ENCODE measurements at places on chromosomes 7 and 10.

- DNase-seq, result no peak
These were observed 775 bp upstream of the ABHD11 start for GRCh38 chr7:73739387-73739767.

DNA sequence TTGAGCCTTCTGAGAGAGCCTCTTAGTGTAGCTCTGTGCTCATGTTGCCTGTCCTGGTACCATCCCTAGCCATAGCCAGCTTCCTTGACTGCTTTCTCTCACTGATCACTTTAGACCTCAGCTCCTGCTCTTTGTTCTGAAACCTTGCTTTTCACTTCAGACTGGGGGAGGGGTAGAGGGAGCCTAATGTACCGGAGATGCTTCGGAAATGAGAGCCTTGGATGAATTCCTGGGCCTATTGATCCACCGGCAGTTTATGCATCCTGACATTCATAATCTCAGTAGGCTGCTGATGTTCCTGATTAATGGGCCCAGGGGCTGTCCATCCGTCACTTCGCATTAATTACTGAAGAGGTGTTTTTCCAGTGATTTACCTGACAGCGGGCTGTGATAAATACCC lies 38.8 kb downstream of the R3HCC1L start:
- DNase-seq, result no peak

DNA sequence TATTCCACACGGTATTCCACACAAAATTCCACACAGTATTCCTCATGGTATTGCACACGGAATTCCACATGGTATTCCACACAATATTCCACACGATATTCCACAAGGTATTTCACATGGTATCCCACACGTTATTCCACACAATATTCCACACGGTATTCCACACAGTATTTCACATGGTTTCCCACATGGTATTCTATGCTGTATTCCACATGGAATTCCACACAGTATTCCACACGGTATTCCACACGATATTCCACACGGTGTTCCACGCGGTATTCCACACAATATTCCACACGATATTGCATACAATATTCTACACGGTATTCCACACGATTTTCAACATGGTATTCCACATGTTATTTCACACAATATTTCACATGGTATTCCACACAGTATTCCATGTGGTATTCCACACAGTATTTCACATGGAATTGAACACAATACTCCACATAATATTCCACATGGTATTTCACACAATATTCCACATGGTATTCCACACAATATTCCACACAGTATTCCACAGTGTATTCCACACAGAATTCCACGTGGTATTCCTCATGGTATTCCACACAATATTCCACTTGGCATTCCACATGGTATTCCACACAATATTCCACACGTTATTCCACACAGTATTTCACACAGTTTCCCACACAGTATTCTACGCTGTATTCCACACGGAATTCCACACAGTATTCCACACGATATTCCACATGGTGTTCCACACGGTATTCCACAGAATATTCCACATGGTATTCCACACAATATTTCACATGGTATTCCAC lies 136.0 kb upstream of the CHST15 start:
- no peak for DNase-seq

- no peak for DNase-seq
These were observed 4.5 kb downstream of the GRK5 start for GRCh38 chr10:119211625-119212441.

DNA sequence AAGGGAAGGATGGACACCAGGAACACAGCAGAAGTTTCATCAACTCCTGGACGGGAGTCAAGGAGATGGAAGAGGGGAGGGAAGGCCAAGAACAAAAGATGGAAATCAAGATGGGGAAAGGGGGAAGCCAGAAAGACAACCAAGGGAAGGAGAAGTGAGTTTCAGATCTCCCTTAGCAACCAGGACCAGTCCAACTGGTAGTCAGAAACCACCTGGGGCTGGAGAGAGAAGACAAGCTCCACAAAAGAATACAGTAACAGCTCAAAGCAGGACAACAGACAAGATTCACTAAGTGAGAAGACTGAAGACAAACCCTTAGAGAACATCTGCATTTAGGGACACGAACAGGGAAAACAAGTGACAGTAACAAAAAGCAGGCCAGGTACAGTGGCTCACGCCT lies 30.6 kb downstream of the CDCA7L start:
- no peak for DNase-seq

GRCh38 chr10:33120700-33121099 lies 162.7 kb upstream of the ITGB1 start:
- no peak for DNase-seq

DNA sequence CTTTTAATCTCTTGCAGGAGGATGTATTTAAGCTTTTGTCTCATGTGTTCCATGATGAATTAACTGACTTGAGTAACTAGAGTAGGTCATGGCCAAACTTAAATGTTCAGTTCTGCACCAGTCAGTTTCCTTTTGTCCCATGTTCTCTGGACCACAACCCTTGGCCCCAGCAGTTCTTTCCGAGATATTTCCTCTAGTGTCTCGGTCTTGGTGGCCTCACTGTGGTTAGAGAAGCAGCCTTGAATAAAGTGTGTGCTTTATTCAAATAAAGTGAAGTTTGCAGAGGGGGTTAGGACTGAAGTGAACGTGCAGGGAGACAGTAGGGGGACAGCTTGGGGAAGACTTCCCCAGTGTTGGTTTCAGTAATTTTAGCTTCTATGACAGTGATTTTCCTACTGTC lies 9.3 kb downstream of the ZNF212 start:
- DNase-seq, result no peak

- DNase-seq, result no peak
These were observed 17.5 kb upstream of the SERPINE1 start for GRCh38 chr7:101109368-101109767.

- no peak for DNase-seq
These were observed 375.2 kb downstream of the ARL4A start for GRCh38 chr7:13062631-13063030.

DNA sequence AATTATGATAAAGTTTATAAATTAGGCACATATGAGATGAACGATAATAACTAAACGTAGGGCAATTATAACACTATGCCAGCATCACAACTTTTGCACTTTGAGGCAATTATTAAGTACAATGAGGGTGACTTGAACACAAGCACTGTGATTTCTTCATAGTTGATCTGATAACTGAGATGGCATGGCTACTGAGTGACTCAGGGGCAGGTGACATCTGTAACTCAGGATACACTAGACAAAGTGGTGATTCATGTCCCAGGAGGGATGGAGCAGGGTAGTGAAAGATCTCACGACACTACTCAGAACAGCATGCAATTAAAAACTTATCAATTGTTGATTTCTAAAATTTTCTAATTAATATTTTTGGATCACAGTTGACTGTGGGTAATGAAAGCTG lies 98.3 kb upstream of the ARHGAP21 start:
- DNase-seq, result no peak

DNA sequence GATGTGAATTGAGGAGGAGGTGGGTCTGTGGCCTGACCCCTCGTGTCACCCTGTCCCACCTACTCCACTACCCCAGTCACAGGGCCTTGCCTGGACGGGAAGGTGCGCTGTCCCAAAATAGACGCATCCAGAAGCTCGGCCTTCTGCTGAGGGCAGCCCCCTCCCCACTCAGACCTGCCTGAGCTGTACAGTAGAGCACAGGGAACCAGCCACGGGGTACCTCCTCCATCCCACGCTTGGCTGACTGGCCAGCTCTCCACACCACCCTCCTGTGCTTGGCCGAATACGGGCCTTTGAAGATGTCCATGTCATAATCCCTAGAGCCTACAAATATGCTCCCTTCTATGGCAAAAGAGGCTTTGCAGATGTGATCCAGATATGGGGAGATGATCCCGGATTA lies 88.3 kb downstream of the CHST15 start:
- no peak for DNase-seq

- DNase-seq, result no peak
These were observed 11.5 kb downstream of the ANKRD22 start for GRCh38 chr10:88840104-88840503.

GRCh38 chr10:71974489-71975021 lies 10.4 kb downstream of the CHST3 start:
- no peak for DNase-seq

DNA sequence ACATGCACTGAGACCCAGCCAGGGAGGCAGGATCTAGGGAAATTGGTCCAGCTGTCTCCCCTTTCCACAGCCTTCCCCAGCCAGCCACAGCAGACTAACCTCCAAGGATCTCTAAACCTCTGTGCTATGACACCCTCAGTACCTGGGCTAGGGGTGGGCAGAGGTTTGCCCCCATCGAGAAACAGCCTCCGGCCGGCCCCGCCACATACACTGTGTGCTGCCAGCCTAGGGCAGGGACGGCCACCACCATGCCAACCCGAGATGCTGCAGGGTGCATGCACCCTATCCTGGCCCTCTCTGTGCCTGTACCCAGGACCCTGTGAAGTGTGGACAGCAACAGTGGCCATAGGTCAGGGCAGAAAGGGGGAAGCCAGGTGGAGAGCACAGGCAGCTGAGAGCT lies 58.1 kb downstream of the PARP12 start:
- no peak for DNase-seq

- DNase-seq, result no peak
These were observed 309.0 kb upstream of the IMMP2L start for GRCh38 chr7:111871283-111871682.

DNA sequence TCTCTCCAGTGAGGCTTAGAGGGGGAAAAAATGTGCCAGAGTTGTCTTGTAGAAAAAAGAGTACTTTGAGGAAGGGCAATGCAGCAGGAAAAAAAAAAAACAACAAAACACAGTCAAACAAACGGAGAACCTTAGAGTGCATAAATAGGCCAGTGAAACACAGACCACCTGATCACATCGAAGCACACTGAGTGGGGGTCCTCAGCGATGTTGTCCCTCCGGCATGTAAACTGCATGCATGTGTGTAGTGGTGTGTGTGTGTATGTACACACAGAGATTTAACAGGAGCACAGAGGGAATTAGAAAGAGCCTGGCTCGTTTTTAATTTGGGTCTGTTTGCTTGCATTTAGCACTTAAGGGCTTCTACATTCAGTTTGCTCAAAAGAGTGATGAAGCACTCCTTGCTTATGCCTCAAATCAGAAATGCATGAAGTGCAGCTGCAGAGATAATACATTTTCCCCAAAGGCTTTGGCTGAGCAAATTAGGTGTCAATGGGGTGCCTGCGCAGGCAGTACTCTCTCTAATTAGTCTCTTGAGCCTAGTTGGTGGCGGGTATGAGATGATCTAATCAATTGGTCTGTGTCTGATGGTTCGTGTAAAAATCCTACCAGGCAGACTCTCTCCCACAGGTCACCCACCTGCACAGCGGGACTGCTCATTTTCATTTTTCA lies 62.7 kb upstream of the FZD1 start:
- no peak for DNase-seq
